ENCODE measurements at places on chromosomes 5 and 9. TPM values are rescaled to one million over a fixed set of nuclear protein-coding genes. Genes with fewer than 3 reads are reported as not detected.

AMACR gene
- total RNA-seq: 13.2 TPM

NRARP gene
- 1.7 TPM for total RNA-seq

SPAAR gene
- total RNA-seq: 0.34 TPM

SLC27A6 gene
- 0.17 TPM for total RNA-seq

SV2C gene
- total RNA-seq: not detected

CCNI2 gene
- total RNA-seq: not detected

FRMD3 gene
- total RNA-seq: 0.59 TPM

NOL8 gene
- 18.7 TPM for total RNA-seq

RFX3 gene
- total RNA-seq: 1.2 TPM

AGXT2 gene
- not detected for total RNA-seq

CSF2 gene
- 0.84 TPM for total RNA-seq

DNAI1 gene
- not detected for total RNA-seq

CD74 gene
- 1.6 TPM for total RNA-seq

ANKRD18B gene
- 0.17 TPM for total RNA-seq

CCIN gene
- total RNA-seq: 0.89 TPM

CTSV gene
- 0.89 TPM for total RNA-seq

IGIP gene
- total RNA-seq: 0.45 TPM

SETX gene
- 16.5 TPM for total RNA-seq

JAKMIP2 gene
- total RNA-seq: 14.1 TPM

CNTNAP3 gene
- 2.9 TPM for total RNA-seq

DMRT2 gene
- total RNA-seq: not detected

DMAC1 gene
- 10.1 TPM for total RNA-seq

CAVIN4 gene
- 0.17 TPM for total RNA-seq

ELAVL2 gene
- total RNA-seq: not detected

GRXCR2 gene
- total RNA-seq: not detected

RMI1 gene
- total RNA-seq: 7.1 TPM

FER gene
- total RNA-seq: 5.2 TPM

PCA3 gene
- not detected for total RNA-seq

EHMT1 gene
- 47.4 TPM for total RNA-seq

LRRC19 gene
- total RNA-seq: not detected

PRRC2B gene
- 57.8 TPM for total RNA-seq

GPR151 gene
- not detected for total RNA-seq

MYMK gene
- not detected for total RNA-seq

MYORG gene
- total RNA-seq: 1.3 TPM

LCP2 gene
- total RNA-seq: not detected

Data from bronchus fibroblast of lung (primary cell).